ENCODE measurements at places on chromosomes 6 and 20.

DNA sequence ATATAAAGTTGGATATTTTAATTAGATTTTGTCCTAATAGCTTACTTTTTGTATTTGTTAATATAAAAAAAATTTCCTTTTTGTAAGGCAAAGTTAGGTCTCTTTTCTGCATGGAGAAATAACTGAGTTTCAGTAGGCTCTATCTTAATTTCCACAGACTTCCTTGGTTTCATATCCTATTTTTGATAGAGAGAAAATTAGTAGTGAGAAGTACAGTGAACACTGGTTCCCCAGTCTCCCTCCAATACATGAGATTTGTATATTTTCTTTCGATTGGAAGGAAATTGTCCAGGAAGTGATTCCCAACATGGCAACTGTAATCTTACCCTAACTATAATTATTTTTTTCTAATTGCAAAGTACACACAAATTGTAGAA, 26.4 kb downstream of the TRIM27 start:
- H3K36me3 ChIP-seq, result peaks cover 21% of the 10 kb centered on the region
- peaks cover 2% of the 10 kb centered on the region for H3K27me3 ChIP-seq
- DNase-seq, result no peak
- H3K27ac ChIP-seq, result peak overlapping the region; percentile 100
- peak overlapping the region; percentile 98 for H3K4me3 ChIP-seq

DNA sequence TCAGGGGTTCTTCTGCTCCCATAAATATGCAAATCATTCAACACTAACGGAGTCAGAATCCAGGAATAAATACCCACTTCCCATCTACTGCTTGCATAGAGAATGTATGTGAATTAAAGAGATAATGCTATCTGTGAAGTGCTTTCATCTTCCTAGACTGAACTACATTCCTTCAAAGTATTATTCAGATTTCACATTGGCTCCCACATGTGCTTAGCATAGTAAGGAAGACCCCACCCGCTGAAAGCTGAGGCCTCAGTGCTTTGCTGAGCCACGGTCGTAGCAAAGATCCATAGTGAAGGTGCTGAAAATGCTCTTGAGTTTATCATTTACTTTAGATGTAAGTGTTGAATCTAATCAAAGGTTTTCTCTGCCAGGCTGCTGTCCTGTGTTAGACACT, 97.0 kb upstream of the SPACA1 start:
- H3K36me3 ChIP-seq, result no peaks in the 10 kb centered on the region
- H3K4me3 ChIP-seq, result no peak overlapping the region
- no peak overlapping the region for H3K27ac ChIP-seq

GRCh38 chr6:80280262-80281010, 174.0 kb downstream of the BCKDHB start:
- H3K36me3 ChIP-seq, result no peaks in the 10 kb centered on the region
- H3K4me1 ChIP-seq, result peaks cover 11% of the 10 kb centered on the region
- no peak for DNase-seq
- no peaks in the 10 kb centered on the region for H3K27me3 ChIP-seq
- no peak overlapping the region for H3K4me3 ChIP-seq

- no peaks in the 10 kb centered on the region for H3K27me3 ChIP-seq
- no peak overlapping the region for H3K27ac ChIP-seq
- no peak overlapping the region for H3K4me3 ChIP-seq
- no peaks in the 10 kb centered on the region for H3K4me1 ChIP-seq
- H3K36me3 ChIP-seq, result no peaks in the 10 kb centered on the region
Measured at GRCh38 chr20:8447262-8448120, 315.4 kb downstream of the PLCB1 start.

GRCh38 chr6:131041814-131042213, 21.2 kb downstream of the EPB41L2 start:
- no peaks in the 10 kb centered on the region for H3K4me1 ChIP-seq
- no peak for DNase-seq
- H3K27me3 ChIP-seq, result no peaks in the 10 kb centered on the region
- H3K36me3 ChIP-seq, result no peaks in the 10 kb centered on the region
